ENCODE measurements at places on chromosomes 1 and 21.

DNA sequence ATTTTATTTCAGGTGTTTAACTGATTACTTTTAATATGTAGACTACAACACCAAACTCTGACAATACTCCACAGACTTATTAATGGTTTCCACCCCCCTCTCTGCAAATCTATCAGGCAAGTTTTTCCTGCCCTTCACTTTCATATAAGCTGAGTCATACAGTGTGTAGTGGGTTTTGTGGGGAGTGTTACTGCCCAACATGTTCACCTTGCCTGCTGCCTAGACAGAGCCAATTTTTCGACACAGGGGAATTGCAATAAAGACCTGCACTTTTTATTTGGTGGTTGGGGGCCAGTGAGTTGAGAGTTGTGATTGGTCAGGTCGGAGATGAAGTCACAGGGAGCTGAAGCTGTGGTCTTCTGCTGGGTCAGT lies 119.7 kb downstream of the PPIAL4G start:
- DNase-seq = no peak

- no peak for DNase-seq
Measured at GRCh38 chr1:93804412-93804811, 74.6 kb downstream of the DNTTIP2 start.

- DNase-seq = no peak
Measured at GRCh38 chr1:111251570-111251969, 24.1 kb downstream of the CHI3L2 start.

DNA sequence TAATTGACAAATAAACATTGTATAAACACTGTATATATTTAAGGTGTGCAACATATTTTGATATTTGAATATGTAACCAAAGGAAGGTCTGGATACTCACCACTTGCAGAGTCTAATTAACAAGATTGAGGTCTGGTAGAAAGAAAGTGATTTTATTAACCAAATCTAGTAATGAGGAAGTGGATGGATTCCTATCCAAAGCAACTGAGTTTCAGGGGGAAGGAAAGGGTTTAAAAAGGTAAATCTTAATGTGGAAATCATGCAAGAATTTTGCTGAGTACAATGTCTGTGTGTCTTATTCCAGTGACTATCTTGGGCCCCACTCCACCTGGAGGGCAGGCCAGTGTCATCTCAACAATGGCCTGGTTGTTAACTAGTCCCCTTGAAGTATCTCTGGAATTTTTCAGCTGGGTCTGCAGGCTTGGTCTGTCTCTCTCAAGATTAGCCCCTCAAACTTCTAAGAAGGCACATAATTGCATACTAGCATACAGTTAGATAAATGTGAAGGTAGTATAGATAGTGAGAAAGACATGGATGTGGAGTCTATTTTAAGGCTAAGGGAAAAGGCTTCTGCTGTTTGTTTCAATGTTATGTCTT lies 262.7 kb upstream of the RGS18 start:
- no peak for DNase-seq

DNA sequence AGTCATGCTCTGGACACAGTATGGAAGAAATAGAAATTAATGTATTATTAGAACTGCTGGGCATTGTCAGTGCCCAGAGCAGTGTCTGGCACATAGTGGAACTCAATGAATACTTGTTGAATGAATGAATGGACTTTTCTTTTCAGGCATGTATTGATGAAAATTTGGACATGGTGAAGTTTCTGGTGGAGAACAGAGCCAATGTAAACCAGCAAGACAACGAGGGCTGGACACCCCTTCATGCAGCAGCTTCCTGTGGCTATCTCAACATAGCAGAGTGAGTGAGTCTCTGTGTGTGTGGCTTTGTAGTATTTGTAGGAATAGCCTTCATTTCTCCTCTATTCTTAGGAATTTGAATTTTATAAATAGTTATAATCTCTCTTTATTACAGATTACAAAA lies 68.1 kb downstream of the PPP1R12B start:
- DNase-seq = no peak

- peak; percentile 56 for DNase-seq
Measured at GRCh38 chr1:27332536-27333281, 9.1 kb upstream of the SYTL1 start.

- no peak for DNase-seq
Measured at GRCh38 chr1:72433591-72433990, 151.3 kb upstream of the NEGR1 start.

DNA sequence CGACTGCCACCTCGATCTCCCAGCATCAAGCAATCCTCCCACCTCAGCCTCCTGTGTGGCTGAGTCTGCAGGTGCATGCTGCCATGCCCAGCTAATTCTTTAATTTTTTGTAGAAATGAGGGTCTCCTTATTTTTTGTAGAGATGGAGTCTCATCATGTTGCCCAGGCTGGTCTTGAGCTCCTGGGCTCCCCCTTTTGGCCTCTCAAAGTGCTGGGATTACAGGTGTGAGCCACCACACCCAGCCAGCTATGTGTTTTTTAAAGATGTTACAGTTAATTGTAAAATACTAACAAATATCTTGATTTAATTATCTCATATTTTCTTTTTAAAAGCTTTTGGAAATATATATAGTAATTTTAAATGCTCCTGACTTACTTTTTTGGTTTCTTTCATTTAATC lies 181.3 kb upstream of the DMRTA2 start:
- no peak for DNase-seq

DNA sequence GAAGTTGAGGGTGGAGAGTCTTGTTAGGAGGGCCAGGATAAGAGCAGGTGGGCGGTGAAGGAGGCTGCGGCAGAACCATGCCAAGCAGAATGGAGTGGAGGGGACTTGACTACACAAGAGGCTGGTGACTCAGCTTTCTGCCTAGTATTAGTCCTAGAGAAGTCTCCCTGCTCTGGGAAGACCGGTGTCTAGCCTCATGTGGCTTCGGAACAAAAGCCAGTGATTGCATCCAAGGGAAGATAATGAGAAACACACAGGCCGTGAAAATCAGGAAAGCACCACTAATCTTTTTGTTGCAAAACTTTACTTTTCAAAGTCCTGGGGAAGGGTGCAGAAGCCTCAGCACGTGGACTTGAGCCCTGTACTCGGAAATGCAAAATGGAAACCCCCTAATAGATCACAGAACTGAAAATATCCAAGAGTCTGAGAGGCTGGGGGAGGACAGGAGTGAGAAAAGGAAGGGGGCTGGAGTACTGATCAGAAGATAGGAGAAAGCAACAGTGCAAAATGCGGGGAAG lies 31.4 kb downstream of the DDR2 start:
- DNase-seq = no peak

DNA sequence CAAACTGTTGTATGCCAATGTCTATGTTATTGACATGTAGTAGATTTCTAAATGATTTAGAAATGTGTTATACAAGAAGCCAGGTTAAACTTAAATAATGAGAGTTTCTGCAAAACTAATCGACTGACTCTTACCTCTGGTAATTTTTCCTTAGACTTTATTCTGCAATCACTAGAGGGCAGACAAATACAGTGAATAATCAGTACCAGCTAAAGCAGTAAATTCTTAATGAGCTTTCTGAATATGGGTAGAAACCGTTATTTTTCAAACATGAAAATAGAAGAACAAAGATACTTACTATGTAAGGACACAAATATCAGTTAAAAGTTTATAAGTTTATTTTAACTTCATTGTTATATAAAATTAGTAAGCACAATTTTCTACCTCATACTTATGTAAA lies 97.9 kb upstream of the RGS1 start:
- peak; percentile 64 for DNase-seq

- DNase-seq = no peak
Measured at GRCh38 chr1:33738536-33738935, 125.3 kb upstream of the HMGB4 start.

DNA sequence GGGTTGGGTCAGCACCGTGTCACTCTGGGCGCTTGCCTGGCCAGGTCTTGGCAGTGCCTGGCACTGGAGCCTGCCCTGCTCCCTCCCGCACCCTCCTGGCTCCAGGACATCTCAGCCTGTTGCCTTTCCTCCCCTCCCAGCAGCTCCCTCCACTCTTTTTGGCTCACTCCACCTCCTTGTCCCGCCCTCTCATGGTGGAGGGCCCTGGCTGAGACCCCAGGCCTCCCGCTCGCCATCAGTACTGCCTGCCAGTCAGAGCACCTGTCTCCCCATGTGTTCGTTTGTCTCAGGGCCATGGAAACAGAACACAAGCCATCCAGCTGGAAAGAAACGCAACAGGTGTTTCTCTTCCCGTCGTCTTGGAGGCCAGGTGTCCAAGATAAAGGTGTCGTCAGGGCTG lies 61.0 kb downstream of the B3GALT5 start:
- DNase-seq = no peak

- DNase-seq = no peak
Measured at GRCh38 chr21:14600569-14601297, 54.6 kb upstream of the SAMSN1 start.

DNA sequence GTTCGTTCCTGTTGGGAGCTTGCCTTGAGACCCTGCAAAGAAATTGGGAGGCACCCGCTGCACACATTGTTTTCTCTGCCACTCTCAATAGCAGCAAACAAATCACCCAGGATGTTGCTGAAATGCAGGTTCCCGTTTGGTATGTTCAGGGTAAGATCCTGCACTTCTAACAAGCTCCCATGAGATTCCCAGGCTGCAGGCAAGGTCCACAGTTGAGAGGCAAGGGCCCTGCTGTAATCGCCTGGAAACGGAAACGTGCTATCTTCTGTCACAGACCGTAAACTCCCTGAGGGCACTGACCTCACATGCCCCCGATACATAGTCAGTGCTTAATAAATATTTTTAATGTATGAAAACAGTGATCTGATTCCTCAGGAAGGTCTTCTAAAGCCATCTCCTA lies 37.8 kb downstream of the XCL1 start:
- no peak for DNase-seq

GRCh38 chr1:106289265-106289928 lies 767.1 kb upstream of the PRMT6 start:
- DNase-seq = no peak

DNA sequence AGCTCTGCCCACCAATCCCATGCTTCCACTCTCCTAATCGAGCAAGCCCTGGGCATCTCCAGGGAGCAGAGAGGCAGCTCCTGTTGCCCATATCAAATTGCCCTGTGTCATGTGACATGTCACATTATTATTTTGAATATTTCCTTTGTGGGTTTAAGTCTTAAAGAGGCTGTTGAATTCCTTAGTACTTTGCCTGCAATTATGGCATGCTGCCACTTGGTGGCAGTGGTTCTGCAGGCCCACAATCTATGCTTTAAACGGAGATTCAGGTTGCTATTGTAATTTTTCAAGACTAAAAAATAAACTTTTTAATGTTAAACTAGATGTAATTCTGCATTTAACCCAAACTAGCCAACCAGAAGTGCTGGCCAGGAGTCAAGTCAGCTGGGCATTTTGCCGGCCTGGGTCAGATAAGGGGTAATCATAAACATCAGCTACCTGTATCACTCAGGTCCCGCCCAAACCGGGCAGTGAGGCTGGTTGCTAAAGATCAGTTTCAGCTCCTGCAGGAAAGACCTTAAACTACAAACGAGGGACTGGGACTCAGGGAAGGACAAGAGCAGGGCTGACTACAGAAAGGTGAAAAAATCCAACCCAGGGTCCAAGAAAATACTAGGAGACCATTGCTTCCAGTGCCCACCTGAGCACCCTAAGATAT lies 37.3 kb upstream of the ARHGEF16 start:
- DNase-seq = peak; percentile 18

- DNase-seq = no peak
Measured at GRCh38 chr1:100720751-100721150, 1.2 kb downstream of the VCAM1 start.

GRCh38 chr1:159289060-159289459 lies 13.1 kb upstream of the FCER1A start:
- no peak for DNase-seq

DNA sequence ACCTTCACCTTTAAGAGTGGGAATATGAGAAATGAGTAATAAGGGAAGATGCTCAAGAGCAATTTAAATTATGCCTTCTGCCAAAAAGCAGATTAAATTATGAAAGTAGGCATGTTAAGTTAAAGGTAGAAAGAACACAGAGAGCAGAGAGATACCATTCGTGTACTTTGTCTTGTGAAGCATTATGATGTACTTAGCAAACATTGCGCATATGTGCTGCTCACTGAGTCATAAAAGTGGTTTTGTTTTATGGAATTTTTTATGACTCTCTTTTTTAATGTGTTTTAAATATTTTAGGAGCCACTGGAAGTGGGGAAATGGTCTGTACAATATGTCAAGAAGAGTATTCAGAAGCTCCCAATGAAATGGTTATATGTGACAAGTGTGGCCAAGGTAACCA lies 35.3 kb downstream of the MTF2 start:
- DNase-seq = no peak

- DNase-seq = no peak
Measured at GRCh38 chr21:24278711-24279110, 1328.6 kb downstream of the MRPL39 start.

- DNase-seq = no peak
Measured at GRCh38 chr1:243745356-243745755, 104.7 kb downstream of the AKT3 start.
